ENCODE measurements at places on chromosomes 2 and 18.

- DNase-seq: no peak
These were observed 229.1 kb downstream of the PHLPP1 start for GRCh38 chr18:62944454-62944853.

DNA sequence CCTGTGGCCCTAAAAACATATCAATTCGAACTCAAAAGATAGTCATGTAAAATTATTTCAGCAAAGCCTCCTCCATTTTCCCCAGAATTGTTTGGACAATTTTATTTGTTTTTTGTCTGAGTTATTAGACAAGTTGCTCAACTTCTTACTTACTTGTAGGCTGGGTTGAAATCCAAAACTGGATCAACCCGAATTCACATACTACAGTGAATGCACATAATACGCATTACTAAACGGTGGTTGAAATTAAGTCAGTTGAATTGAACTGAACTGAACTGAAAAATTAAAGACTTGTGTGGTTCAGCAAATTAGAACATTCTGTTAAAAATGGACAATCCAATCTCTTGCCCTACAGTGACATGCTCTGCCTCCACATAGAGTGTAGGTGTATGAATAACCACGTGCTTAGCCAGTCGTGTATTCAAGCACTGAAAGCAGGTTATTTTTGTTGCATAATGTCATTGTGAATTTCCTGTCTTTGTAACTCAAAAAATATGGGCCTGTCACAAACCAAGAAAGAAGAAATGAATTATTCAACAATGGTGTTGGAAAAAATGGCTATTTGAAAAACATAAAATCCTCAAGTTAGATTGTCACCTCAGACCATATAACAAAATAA, 441.0 kb downstream of the TXNL1 start:
- DNase-seq: no peak

DNA sequence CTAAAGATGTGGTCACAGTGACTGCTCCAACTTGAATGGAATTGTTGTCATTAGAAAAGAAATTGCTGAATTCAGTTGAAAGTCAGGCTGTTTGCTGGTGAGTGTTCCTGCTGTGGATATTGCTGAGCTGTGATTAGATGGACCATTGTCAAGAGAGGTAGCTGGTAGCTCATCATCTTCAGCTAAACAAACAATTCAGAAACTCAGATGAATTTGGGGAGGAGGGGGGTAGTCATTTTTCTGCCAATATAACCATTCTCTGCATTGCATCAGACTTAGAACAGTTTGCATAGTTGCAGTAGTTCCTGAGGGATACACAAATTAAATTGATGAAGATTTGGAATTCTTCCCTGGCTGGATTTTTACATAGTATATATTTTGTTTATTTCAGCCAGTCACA, 108.3 kb downstream of the MTCL1 start:
- peak; percentile 74 for DNase-seq

- peak; percentile 86 for DNase-seq
These were observed 45.4 kb downstream of the RASGRP3 start for GRCh38 chr2:33521791-33522281.

GRCh38 chr2:69018678-69019095, 5.7 kb downstream of the ANTXR1 start:
- DNase-seq: no peak

GRCh38 chr2:129768036-129768386, 211.5 kb upstream of the RAB6C start:
- DNase-seq: no peak

DNA sequence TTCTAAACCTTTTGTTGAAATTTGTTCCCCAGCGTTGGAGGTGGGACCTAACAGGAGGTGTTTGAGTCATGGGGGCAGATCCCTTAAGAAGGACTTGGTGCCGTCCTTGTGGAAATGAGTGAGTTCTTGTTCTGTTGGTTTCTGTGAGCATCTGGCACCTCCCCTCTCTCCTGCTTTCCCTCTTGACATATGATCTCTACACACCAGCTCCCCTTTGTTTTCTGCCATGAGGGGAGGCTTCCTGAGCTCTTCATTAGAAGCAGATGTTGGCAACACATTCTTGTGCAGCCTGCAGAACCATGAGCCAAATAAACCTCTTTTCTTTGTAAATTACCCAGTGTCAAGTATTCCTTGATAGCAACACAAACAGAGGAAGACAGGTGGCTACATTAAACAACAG, 23.8 kb downstream of the NABP1 start:
- no peak for DNase-seq

GRCh38 chr2:226611196-226611943, 188.2 kb downstream of the IRS1 start:
- no peak for DNase-seq

- no peak for DNase-seq
These were observed 15.0 kb upstream of the TRIB2 start for GRCh38 chr2:12701786-12702167.

DNA sequence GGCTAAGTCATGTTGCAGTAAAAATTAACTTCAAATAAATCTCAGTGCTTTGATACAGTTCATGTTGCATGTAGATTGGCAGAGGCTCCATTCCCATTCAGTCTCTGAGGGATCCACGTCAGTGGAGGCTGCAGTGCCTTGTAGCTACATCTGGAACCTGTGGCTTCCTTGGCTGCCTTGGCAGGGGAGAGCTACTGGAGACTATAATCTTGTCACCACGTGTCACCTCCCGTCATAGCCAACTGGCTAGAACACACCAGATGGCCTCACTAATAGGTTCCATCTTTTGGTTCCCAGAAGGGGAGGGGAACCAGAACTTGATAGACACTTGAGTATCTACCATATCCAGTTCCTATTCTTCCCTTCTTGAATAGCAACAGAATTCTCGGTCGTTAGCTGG, 28.4 kb downstream of the E2F6 start:
- DNase-seq: no peak

GRCh38 chr2:40384233-40384632, 67.7 kb downstream of the SLC8A1 start:
- no peak for DNase-seq

DNA sequence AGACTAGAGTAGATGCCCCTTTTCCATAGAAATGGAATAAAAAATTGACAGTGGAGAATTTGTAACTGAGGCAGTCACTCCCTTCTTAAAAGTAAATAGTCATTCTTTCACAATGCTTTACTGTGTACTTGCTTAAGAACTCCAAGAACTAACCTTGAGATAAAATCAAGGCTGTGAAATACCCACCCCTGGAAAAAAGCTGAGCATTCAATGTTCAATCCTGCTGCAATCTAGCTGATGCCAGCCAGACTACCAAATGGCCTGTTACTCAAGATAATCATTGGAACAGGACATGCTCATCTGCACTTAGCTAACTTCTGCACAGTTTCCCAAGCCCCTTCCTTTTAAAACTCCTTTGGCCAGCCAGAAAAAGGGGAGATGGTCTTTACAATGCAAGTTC, 367.4 kb upstream of the GULP1 start:
- DNase-seq: no peak

- no peak for DNase-seq
These were observed 71.8 kb downstream of the GDF7 start for GRCh38 chr2:20738772-20739171.

DNA sequence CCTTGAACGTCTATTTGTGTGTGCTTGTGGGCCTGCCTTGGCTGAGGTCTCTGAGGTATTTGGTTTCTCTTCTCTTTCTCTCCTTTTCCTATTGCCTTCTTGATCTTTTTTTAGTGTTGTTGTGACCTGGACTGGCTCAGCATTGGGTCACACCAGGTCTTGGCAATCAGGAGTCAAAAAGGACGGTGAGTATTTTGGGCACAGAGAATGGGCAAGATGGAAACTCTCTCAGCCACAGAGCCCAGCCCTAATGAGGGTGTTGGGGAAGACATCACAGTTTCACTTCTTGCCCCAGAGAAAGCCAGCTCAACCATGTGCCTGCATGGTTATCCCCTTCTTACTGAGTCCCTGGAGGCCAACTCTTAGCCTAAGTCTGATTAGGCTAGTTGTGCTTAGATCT, 13.7 kb upstream of the INO80C start:
- DNase-seq: no peak

DNA sequence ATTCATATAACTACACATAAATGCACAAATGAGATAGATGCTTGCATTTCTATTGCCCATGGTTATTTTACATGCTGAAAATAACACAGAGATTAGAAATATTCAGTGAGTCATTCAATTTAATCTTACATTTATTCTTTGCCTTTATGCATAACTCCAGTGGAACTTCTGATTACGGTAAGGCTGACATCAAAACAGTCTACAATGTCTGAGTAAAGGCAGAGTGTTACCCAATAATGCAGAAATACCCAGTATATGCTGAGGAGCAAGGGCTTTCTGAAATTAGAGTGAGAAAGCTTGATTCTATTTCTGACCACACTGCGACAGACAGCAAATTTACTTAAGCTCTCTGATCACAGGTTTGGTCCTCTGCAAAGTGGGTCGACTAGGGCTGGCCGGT, 9.2 kb downstream of the NMI start:
- peak; percentile 19 for DNase-seq

- no peak for DNase-seq
These were observed 84.2 kb downstream of the ANTXR1 start for GRCh38 chr2:69097148-69097610.

- DNase-seq: no peak
These were observed 4.0 kb downstream of the NT5DC4 start for GRCh38 chr2:112724591-112725525.

- DNase-seq: peak; percentile 86
These were observed at the start of gene GNAL for GRCh38 chr18:11688972-11689668. GNAL (plus strand) TSS chr18:11689264; CDS start chr18:11689564, 300 bp downstream.

DNA sequence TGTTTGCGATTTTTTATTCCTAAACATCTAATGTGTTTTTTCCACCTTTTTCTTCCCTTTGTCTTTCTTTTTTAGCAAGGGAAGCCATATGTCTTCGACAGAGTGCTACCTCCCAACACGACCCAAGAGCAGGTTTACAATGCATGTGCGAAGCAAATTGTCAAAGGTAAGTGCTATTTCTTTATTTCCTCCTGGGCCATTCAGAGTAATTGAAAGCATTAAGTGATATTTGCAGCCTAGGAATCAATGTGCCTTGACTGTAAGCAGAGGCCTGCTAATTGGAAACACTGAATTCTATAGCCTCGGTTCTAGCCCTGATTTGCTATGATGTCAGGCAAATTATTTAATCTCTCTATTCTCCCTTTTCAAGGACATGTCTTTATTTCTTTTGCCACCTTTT, 47.0 kb downstream of the KIF5C start:
- DNase-seq: no peak

GRCh38 chr2:139374296-139374850, 594.2 kb upstream of the NXPH2 start:
- no peak for DNase-seq

GRCh38 chr18:75916624-75916982, 489.1 kb upstream of the SMIM21 start:
- no peak for DNase-seq

- peak; percentile 39 for DNase-seq
These were observed 175.2 kb upstream of the SPATS2L start for GRCh38 chr2:200131307-200131706.

DNA sequence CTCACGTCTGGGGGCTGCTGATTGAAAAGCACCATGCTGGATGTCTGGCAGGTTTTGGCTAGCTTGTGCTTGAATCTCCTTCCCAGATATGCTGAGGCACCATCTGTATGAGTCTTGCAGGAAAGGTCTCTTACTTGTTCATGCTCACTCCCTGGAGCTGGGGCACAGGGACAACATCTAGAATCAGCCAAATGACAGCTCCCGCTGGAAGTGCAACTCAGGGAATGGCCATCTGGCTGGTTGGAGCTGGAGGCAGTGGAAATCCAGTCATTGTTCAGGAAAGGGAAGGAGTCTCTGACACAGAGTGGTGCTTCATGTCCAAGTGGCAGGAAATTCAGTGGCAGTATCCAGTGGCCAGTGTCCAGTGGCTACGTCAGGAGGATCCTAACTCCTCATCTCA, 9.7 kb downstream of the CCDC68 start:
- no peak for DNase-seq

DNA sequence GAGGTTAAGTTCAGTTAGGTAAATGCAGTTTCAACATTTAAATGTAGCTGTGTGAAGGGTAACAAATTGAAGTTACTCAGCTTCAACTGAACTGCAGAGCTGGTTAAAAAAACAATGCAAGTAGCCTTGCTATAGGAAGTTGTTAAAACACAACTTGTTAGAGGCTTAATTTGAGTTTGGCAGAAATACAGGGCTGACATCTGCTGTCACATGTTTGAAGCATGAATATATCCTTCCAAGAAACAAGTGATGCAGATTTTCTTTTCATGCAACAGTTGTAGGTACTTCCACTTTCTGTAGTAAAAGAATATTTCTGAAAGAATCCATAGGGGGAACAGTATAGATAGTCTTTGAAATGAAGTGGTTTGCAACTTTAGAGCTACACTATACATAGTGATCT, 208.7 kb upstream of the RASGRP3 start:
- DNase-seq: peak; percentile 19

DNA sequence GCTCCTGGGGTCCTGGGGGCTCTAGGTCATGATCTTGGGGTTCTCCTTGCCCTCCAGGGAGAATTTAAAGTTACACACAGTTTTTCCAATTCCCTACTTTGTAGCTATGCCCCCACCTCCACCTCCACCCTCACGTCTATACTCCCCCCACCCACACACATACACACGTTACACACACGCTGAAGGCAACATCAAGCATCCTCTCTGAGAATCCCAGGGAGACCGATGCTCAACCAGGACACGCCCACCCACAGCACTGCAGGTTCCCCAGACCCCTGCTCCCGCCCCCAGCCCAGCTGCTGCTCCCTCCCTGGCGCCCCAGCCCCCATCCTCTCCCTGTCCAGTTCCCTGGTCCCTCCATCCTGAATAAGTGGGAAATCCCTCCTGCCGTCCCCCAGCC, 6.4 kb upstream of the TNS1 start:
- no peak for DNase-seq

GRCh38 chr2:22957446-22957845, 427.5 kb upstream of the KLHL29 start:
- DNase-seq: no peak

DNA sequence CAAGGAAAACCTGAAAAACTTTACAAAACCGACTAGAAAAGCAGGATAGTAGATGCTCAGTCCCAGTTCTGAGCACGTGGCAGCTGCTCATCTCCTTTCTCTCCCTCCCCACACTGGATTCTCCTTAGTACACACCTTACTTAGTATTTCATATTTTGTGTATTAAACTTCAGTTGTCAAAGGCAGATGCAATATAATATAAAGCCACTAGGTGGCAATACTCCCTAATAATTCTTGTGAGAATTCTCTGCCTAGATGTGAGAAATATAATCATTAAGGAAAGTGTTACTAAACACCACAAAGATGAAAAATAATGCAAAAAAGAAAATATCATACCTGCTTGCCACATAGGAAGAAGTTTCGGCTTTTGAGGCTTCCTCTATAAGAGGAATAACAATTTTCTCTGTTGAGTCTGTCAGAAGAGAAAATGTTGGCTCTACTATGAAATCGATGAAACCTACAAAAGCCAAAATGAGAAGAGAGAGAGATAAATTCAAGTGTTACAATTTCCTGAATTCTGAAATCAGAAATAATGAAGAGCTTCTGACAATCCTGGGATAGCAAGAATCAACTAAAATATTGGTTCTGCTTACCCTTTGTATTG, 200.6 kb downstream of the PPP1R1C start:
- no peak for DNase-seq

DNA sequence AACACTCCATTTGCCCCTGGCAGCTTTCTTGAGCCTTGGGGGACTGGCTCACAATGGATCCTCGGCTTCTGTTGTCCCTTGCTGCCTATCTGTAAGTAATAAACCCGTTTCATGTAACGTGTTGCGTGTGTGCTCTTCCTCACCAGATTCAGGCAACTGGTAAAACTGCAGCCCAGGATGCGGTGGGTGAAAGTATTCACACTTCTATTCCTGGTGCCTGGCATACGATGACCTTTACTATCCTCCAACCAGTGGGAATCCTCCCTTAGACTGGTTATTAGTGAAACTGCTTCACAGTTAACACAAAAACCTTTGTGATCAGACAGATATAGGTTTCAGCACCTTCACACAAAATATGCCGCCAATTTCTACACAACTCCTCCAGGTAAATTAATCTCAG, 13.6 kb upstream of the ICA1L start:
- DNase-seq: no peak

Measured in astrocyte (in vitro differentiated cells and primary cell).